ENCODE measurements at places on chromosomes 2 and 18.
A peak's percentile ranks its signal among the peaks of the same experiment; 100 is the strongest.

DNA sequence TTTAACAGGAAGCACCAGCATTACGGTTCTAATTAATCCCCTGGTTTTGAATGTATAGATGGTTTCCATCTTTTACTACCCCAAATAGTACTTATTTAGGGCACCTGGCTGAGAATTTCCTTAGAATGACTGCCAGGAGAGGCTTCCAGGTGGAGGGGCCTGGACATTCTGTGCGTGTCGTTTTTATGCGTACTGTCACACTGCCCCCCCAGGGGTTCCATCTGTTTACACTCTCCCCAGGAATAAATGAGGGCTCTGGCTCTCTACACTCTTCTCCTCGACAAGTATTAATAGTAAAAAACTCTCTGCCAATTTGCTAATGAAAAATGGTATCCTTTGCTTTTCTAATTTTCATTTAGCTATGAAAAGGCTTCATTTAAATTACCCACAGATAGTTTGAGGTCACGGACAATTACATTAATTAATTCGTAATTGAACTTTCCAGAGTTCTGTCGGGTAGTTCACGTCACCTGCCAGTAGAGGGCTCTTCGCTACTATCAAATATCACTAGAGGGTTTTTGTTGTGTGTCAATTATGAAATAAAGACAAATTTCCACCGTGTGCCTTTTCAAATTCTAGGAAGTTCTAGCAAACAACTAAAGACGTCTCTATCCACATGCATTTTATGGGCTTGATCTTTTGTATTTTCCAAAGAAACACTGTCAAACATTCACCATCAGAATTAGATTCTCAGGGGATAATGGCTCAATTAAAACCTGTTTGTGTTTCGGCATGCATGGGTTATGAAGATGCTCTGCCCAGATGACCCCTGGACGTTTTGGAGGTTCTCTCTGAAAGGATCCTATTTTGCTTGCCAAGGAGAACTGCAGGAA lies 88.8 kb upstream of the ASB18 start:
- peak; percentile 47 for DNase-seq

DNA sequence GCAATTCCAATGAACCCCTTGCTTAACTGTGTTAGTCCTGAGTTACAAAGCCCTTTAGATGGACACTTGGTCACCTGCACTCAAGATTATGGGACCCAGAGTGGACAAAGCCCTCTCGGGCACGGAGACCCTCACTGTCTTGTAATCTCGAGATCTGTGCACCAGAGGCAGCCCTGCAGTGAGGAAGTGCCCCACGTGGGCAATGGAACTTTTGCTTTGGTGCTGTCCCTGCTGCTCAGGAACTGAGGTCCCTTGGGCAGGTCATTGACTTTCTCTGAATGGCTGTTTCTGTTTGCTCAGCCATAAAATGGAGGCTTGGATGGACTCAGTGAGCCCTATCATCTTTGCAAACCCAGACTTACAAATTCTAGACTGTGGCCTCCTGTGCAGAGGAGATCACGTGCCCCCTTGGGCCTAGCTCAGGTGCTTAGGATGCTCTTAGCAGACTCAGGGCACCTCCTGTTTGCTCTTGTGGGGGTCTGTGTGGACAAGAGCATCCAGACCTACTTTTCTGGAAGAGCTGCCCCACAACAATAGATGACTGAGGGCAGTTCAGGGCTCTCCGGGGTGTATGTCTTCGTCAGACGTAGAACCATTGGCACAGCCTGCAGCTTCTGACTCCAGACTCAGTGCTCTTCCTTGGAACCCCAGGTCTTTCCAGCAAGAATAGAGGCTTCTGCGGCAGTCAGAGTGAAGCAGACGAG lies 94.5 kb upstream of the HS6ST1 start:
- no peak for DNase-seq

DNA sequence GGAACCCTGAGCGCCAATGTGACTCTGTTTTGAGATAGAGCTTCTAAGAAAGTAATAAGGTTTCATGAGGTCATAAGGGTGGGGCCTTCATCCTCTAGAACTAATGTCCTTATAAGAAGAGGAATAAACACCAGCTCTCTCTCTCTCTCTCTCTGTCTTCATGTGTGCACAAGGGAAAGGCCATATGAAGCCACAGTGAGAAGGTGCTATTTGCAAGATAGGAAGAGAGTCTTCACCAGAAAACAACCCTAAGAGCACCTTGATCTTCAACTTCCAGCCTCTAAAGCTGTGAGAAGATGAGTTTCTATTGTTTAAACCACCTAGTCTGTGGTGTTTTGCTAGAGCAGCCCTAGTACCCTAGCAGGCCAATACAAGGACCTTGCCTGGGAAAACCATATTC lies 55.8 kb downstream of the DOCK10 start:
- no peak for DNase-seq

- no peak for DNase-seq
These were observed 2.9 kb upstream of the SEMA4C start for GRCh38 chr2:96872591-96873349.

GRCh38 chr2:215455958-215456357 lies 20.1 kb upstream of the FN1 start:
- no peak for DNase-seq

GRCh38 chr2:55715626-55716025 lies 22.0 kb upstream of the PNPT1 start:
- no peak for DNase-seq

DNA sequence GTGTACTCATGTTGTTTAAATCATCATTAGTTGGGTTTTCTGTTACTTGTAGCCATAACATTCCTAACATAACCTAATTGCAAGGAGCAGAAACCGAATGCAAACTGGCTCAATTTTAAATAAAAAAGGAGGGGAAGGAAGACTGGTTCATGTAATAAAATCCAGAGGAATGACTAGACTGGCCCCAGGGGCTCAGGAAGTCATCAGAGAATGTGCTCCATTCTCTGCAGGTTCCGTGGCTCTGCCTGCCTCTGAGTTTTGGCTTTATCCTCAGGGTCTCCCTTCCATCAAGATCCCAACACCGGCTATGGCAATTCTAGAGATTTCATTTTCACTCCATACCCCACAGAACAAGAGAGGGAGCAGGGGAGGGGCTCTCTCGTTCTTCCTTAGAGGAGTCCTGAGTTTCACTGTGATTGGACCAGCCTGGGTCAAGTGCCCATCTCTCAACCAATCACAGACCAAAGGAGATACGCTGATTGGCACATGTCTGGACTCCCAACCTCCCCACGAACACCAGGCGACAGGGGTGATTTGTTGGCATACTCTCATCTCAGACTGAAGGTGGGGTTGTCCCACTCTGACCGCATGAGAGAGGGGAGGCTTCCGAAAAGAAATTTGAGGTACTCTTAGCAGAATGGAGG lies 64.8 kb downstream of the NPPC start:
- DNase-seq, result no peak

- no peak for DNase-seq
These were observed 1102.6 kb upstream of the PIK3C3 start for GRCh38 chr18:40852406-40852805.

- DNase-seq, result no peak
These were observed 55.1 kb upstream of the CWC22 start for GRCh38 chr2:180062178-180062577.

GRCh38 chr2:163155279-163155883 lies 316.8 kb upstream of the KCNH7 start:
- DNase-seq, result peak; percentile 24

GRCh38 chr2:85175369-85176299 lies 42.4 kb downstream of the TCF7L1 start:
- no peak for DNase-seq

- DNase-seq, result no peak
These were observed at the start of gene GDF7 for GRCh38 chr2:20666304-20667150. TSS of gene GDF7 (plus strand) at chr2:20667144. CDS start at chr2:20667240, 96 bp downstream.

DNA sequence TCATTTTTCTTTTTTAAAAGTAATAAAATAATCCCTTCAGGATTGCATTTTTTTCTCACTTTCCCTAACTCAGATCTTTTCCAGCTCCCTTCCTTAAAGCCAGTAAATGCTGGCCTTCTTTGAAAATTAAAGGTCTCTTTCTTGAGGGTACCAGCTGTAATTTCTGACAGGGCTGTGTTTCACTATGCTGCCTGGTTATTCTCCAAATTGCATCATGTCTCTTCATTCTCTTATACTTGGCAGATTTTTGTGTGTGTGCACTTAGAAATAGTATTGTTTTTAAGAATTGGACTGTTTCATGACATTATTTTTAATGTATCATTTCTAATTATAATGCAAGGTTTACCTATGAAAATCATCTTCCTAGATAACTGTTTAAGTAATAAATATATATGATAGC lies 72.0 kb upstream of the EPB41L5 start:
- DNase-seq, result no peak

DNA sequence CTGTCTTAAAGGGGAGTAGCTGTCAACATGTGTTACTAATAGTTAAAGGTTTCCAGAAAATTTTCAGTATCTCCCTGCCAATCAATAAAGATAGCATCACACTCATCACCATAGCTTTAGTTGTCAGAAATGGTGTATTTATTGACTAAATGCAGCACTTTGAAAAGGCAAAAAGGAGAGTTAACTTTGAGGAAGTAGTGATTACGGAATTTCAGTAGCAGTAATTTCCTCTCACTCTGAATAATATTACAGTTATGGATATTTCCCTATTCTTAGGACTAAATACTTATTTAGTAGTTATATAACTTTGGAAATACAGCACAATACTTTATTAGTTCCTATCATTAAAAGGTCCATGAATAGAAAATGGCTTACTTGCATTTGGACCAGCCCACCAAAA lies 250.5 kb downstream of the CAMKMT start:
- no peak for DNase-seq

DNA sequence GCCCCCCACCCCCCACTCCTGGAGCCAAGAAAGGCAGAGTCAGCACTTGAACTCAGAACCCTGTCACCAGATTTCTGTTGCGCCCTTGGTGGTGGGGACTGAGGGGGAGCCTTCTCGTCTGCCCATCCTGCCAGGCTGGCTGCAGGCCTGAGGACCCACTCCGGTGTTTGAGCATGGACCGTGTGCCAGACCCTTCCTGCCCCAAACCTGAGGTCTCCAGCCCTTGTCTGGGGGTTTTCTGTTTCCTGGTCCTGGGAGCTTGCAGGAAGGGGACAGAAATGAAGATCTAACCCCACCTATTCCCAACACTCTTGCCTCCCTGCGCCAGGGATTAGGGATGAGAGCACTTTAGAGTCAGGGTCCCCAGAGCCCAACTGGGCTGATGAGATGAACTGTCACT lies 190.6 kb downstream of the HAUS1 start:
- DNase-seq, result no peak

- DNase-seq, result no peak
These were observed 189.8 kb downstream of the SNTG2 start for GRCh38 chr2:1140389-1141003.

- no peak for DNase-seq
These were observed 158.1 kb upstream of the VRK2 start for GRCh38 chr2:57888463-57888862.

DNA sequence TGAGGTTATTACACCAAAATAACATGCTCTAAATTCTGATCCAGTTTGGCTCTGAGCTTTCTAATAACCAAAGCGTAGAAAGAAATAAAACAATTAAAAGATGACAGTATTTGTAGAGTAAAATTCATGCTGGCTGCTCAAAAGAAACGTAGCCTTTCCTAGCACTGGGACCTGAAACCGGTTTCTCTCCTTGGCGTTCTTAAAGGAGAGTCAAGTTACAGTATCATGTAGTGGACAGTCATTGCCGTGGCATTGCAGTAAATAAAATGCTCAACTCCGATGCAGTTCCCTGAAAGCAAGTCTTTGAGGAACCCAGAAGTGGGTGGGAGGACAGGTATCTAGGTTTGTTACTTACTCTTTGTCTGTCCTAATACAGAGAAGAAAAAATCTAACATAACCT lies 52.7 kb upstream of the ITM2C start:
- DNase-seq, result no peak

DNA sequence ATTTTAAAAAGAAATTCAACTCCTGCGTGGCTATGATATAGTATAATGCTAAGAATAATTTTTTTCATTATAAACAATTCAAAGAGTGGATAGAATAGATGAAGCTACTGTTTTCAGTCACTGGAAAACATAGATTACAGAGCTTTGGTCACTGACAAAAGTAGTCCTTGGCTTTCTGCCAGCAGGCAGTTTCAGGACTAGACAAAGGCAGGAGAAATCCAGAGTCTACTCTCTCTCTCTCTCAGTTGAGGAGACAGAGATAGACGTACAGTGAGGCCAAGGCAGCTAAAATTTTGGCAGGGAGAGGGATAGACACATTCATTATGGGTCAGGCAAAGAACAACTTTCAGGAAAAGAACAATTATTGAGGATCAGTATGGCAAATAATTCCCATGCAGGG lies 491.4 kb upstream of the CRIM1 start:
- no peak for DNase-seq

DNA sequence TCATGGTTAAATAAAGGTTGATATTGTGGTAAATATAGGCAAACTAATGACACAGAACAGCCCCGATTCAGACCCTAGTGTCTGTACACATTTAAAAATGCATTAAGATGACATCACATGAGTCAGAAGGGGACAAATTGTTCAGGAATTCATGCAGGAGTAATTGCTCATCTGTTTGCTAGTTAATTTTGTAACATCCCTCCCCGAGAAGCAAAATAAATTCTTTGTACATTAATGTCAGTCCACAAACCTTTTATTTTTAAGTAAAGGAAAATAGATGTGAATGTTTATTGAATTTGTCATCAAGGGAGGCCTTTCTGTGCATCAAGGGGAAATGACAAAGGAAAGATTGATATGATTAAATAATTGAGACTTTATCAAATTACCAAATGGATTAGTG lies 69.9 kb downstream of the SH3BP4 start:
- DNase-seq, result no peak
